A549 treated with Hydrocortisone at 1 μM for 4 hours (cell line): ENCODE measurements at places on chromosomes 7 and 10. TPM values are rescaled to one million over a fixed set of nuclear protein-coding genes. Genes with fewer than 3 reads are reported as not detected.

Gene FKBP6
- total RNA-seq, result not detected in 5 replicates

Gene OR2A7
- total RNA-seq, result not detected in 5 replicates

Gene NKX1-2
- 0.03 TPM in 4 of 5 replicates, not detected in the other for total RNA-seq

Gene ITGA8
- total RNA-seq, result not detected in 5 replicates

Gene MYPN
- 2.2 to 2.9 TPM (median 2.6 TPM) in 5 replicates for total RNA-seq

Gene CTTNBP2
- 0.18 to 0.54 TPM (median 0.40 TPM) in 5 replicates for total RNA-seq

Gene SPDYE6
- not detected in 5 replicates for total RNA-seq

Gene BRAT1
- 25.6 to 34.5 TPM (median 33.5 TPM) in 5 replicates for total RNA-seq

Gene NAPEPLD
- total RNA-seq, result 2.1 to 5.8 TPM (median 3.8 TPM) in 5 replicates

Gene BUD23
- 123 to 168 TPM (median 132 TPM) in 5 replicates for total RNA-seq

Gene LBX1
- total RNA-seq, result not detected in 5 replicates

Gene CYP2C19
- total RNA-seq, result not detected in 5 replicates

Gene PAPSS2
- 17.1 to 23.2 TPM (median 20.6 TPM) in 5 replicates for total RNA-seq

Gene RNF148
- total RNA-seq, result 0.10 TPM in 1 of 5 replicates, not detected in the others

Gene TCF7L2
- total RNA-seq, result 17.0 to 19.7 TPM (median 18.1 TPM) in 5 replicates

Gene CCDC6
- total RNA-seq, result 31.4 to 39.6 TPM (median 33.8 TPM) in 5 replicates

Gene FGFR2
- total RNA-seq, result 0.28 to 0.60 TPM (median 0.43 TPM) in 5 replicates

Gene HERPUD2
- 16.2 to 21.1 TPM (median 19.2 TPM) in 5 replicates for total RNA-seq

Gene FAM25G
- total RNA-seq, result 0.85 to 1.5 TPM (median 1.1 TPM) in 3 of 5 replicates, not detected in the others

Gene IDI1
- 32.1 to 39.7 TPM (median 35.1 TPM) in 5 replicates for total RNA-seq

Gene ATOH7
- total RNA-seq, result 0.10 to 0.27 TPM (median 0.22 TPM) in 5 replicates

Gene FAM180A
- 0.06 to 0.13 TPM in 2 of 5 replicates, not detected in the others for total RNA-seq

Gene ACSM6
- total RNA-seq, result not detected in 5 replicates

Gene SLK
- 23.7 to 38.6 TPM (median 30.9 TPM) in 5 replicates for total RNA-seq

Gene FAM53B
- 10.3 to 13.2 TPM (median 12.9 TPM) in 5 replicates for total RNA-seq

Gene TAS2R39
- total RNA-seq, result not detected in 5 replicates

Gene TAS2R41
- total RNA-seq, result not detected in 5 replicates

Gene SLC39A12
- total RNA-seq, result not detected in 5 replicates

Gene PTF1A
- total RNA-seq, result not detected in 5 replicates

Gene RARRES2
- total RNA-seq, result not detected in 5 replicates

Gene HYAL4
- total RNA-seq, result not detected in 5 replicates

Gene FXYD4
- total RNA-seq, result not detected in 5 replicates

Gene MMS19
- 47.4 to 50.9 TPM (median 48.9 TPM) in 5 replicates for total RNA-seq

Gene HEPACAM2
- total RNA-seq, result not detected in 5 replicates

Gene TIAL1
- 85.9 to 102 TPM (median 90.8 TPM) in 5 replicates for total RNA-seq

Gene UNCX
- 0.05 to 0.08 TPM (median 0.07 TPM) in 3 of 5 replicates, not detected in the others for total RNA-seq

Gene EVX1
- 0.07 to 0.22 TPM (median 0.13 TPM) in 5 replicates for total RNA-seq
